Activated CD4-positive, alpha-beta T cell treated with anti-CD3 and anti-CD28 coated beads for 1 hour (primary cell): ENCODE measurements at places on chromosomes 16 and 17.
A peak's percentile ranks its signal among the peaks of the same experiment; 100 is the strongest.

GRCh38 chr16:2919511-2920255, 8.0 kb downstream of the FLYWCH1 start:
- peak; percentile 22 for DNase-seq

GRCh38 chr17:57451191-57451590, 194.9 kb downstream of the MSI2 start:
- no peak for DNase-seq

- no peak for DNase-seq
Observed at GRCh38 chr17:82386255-82386831, 14.8 kb downstream of the UTS2R start.

GRCh38 chr16:58124601-58124915, 4.6 kb downstream of the CFAP20 start:
- DNase-seq: no peak

GRCh38 chr17:68397108-68397536, 60.2 kb downstream of the WIPI1 start:
- DNase-seq: no peak

DNA sequence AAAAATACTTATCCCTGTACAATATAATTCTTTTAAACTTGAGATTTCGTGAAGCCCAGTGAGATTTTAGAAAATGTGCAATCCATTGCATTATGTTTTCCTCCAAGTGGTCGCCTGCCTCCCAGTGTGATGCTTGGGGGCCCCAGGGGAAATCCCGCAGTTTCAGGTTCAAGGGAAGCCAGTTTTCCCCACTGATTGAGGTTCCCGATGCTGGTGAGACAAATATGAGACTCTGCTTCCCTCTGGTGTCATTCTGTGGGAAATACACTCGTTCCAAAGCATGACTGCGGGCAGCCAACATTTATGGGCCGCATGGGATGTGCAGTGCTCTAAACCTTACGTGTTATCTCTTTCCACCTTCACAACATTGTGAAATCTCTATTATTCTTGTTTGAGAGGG, 200.8 kb downstream of the PRKCB start:
- no peak for DNase-seq

- DNase-seq: no peak
Observed at GRCh38 chr16:28292731-28293600, 641 bp downstream of the SBK1 start.

- no peak for DNase-seq
Observed at GRCh38 chr16:53571763-53572162, 68.8 kb upstream of the AKTIP start.

DNA sequence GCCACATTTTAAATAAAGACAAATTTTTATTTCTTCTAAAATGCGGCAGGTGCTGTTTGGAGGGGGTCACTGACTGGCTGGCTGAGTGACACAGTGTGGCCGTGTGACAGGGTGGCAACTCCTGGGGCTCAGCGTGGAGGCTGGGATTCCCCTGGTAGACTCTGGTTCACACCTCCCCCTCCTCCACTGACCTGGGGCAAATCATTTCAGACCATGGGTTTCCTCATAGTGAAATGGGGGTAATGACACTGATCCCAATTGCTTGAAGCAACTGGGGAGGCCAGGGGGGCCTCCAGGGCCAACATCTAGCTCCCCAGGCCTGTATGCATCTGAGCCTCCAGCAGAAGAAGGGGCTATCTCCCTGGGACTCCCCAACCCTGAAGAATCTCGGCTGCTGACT, 6.6 kb downstream of the HSD11B2 start:
- no peak for DNase-seq

DNA sequence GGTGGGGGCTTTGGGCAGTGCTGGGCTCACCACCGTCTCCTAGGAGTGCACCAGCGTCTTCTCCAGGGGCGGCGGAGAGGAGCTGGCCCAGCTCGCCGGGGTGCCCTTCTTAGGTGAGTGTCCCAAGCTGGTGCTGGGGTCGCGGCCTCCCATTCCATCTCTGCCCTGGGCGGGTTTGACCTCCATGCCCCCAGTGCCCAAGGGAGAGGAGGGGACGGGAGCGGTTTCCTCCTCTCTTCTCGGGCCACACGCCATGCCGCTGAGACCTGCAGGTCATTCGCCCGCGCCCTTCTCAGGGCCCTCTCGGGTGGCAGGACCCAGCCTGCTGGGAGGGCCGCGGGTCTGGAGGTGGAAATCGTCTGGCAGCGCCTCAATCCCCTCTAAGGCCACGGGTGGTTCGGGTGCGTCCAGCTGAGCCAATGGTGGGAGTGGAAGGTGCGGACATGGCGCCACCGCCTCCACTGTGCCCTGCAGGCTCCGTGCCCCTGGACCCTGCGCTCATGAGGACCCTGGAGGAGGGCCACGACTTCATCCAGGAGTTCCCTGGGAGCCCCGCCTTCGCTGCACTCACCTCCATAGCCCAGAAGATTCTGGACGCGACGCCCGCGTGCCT, 5.3 kb downstream of the IGFALS start:
- no peak for DNase-seq

- no peak for DNase-seq
Observed at GRCh38 chr17:11488407-11488806, 109.9 kb upstream of the DNAH9 start.

DNA sequence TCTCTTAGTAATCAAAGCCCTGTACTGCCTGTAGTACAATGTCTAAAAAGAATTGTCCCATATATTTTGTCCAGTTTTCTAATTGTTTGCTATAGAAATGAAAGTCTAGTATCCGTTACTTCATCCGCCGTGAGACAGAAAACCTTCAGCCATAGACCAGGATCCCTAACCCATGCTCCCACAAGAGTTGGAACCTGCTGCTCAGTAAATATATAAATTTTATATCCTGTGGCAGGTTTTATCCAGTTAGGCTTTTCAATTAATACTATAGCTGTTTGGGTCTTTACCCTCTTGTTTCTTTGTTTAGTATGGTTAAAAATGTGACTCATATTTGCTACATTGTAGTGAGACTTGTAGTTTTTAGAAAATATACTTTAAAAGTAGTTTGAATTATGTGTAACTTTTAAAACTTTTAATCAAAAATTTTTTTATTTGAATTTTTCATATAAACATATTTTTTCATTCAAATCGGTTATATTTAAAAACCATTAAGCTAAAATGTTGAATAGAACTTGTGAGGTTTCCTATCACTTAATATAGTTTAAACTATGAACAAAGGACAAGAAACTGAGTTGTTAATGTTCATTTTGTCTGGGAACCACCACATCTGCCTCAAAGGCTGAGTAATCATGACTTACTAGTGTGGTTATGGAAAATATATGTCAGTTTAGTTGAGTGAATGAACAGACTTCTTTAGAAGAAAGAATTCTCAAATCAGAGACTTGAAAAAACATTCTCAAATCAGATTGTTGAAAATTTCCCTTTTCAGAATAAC, 54.8 kb downstream of the VMP1 start:
- no peak for DNase-seq

- DNase-seq: no peak
Observed at GRCh38 chr16:74309789-74310781, 13.5 kb downstream of the PSMD7 start.

DNA sequence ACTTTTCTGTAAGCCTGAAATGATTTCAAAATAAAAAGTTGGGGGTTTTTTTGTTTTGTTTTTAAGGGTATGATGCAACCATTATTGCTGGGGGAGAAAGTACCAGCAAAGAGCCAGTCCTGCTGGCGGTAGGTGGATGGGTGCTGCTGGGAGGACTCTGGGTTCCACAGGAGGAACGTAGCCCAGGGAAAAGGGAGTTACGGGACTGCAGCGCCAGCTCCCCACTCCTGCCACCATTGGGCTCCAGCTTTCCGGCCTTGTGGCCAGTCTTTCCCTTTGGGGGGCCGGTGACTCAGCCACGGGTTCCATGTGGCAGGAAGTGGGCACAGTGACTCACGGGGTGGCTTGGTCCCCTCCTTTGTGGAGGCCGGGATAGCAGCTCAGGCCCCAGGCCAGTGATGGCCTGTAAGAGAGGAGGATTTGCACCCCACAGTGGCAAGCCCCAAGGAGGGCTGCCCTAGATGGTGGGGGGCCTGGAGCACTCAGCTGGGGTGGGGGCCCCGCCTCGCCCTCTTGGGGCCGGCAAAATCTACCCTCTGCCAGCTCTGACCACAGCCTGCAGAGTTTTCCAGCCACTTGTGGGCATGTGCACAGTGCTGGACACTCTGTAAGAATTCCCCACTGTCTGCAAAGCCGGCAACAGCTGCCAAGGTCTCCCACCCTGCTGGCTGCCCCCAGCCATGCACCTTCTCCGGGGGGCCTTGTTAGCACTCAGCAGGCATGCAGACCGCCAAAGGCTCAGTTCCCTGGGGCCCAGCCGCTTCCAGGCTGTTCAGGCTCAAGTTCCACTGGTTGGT, 30.4 kb downstream of the SOCS3 start:
- no peak for DNase-seq

DNA sequence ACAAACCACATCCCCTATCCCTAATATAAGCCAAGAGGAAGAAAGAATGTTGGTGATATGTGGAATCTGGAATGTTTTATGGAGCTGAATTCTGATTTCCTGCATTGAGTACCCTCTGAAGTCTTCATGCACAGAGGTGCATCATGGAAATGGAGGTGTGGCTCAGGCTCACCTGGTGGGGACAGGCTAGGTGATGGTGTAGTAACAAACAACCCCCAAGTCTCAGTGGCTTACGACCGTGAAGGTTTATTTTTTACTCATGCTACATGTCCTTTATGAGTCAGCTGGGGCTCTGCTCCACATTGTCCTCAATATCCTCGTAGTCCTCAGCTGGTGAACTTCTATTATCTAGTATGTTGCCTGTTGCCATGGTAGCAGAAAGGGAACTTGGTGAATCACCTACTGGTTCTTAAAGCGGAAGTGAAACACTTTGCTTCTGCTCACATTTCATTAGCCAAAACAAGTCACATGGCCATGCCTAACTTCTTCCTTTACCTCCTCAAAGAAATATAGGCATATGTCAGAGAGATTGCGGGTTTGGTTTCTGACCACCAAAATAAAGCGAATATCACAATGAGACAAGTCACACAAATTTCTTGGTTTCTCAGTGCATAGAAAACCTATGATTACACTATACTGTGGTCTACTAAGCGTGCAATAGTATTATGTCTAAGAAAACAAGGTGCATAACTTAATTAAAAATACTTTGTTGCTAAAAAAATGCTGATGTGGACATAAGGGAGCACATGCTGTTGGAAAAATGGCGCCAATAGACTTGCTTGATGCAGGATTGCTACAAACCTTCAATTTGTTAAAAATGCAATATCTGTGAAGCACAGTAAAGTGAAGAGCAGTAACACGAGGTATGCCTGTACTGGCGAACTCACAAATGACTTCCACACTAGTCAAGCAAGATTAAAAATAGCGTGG, at the start of gene PMFBP1:
Gene PMFBP1, minus strand, starts transcription at position 51 of the 930 bp plus-strand sequence. CDS start 947 bp downstream, outside the sequence.
- no peak for DNase-seq

GRCh38 chr17:7167832-7168231, 11.3 kb downstream of the ASGR1 start:
- no peak for DNase-seq

DNA sequence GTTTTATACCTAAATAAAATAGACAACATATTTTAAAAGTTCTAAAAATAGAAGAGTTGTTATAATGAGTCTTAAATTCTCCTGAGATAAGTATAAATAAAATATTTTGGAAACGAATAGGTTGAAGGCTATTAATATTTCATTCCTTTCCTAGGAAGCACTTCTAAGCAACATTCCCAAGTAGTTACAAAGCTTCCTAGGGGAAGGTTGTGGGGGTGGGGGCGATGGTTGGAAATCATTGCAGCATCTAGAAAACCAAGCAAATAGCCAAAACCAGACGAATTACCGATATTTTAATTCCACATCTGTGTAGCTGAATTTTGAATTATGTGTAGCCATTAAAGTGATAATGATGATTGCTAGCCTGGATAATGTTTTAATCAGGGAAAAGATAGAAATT, 26.9 kb downstream of the PTRH2 start:
- no peak for DNase-seq

- DNase-seq: no peak
Observed at GRCh38 chr17:43983515-43984411, 20.7 kb upstream of the NAGS start.

DNA sequence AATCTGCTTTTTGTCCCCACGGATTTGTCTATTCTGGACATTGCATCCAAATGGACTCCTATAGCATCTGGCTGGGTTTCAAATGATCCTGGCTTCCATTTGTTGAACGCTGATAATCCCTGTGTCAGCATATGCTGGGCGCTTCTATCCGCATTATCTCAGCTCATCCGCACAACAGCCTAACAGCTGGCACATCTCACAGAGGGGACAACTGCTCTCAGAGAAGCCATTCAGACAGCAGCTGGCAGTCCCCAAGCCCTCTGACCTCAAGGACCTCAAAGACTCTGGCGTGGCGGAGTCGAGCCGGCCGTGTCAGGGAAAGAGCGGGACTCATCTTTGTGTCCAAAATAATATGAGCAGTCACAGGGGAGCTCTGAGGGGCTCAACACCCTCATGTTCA, 82.3 kb downstream of the NT5M start:
- DNase-seq: no peak

DNA sequence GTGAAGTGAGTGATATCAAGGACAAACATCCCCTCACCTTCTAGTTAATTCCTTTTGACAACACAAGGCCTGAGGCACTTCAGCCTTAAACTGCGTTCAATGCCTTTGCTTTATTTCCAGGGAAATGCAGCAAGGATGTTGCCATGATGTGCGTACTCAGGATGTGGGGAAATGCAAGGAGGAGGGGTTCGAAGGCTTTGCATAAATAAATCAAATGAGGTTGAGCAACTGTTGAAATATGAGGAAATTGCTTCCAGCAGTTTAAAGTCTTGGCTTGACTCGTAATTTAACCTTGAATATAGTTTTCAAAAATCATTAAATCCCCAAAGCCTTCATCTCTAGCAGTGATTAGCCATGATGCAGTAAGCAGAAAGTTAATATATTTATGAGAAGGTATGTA, 81.8 kb upstream of the CCL2 start:
- no peak for DNase-seq

GRCh38 chr16:57544124-57544653, 1.7 kb downstream of the ADGRG5 start:
- DNase-seq: no peak

- no peak for DNase-seq
Observed at GRCh38 chr17:4902540-4902939, 358 bp downstream of the CHRNE start.

GRCh38 chr16:3115003-3115402, 2.6 kb downstream of the ZNF205 start:
- DNase-seq: no peak

GRCh38 chr16:1007284-1007850, 25.8 kb downstream of the SOX8 start:
- no peak for DNase-seq

DNA sequence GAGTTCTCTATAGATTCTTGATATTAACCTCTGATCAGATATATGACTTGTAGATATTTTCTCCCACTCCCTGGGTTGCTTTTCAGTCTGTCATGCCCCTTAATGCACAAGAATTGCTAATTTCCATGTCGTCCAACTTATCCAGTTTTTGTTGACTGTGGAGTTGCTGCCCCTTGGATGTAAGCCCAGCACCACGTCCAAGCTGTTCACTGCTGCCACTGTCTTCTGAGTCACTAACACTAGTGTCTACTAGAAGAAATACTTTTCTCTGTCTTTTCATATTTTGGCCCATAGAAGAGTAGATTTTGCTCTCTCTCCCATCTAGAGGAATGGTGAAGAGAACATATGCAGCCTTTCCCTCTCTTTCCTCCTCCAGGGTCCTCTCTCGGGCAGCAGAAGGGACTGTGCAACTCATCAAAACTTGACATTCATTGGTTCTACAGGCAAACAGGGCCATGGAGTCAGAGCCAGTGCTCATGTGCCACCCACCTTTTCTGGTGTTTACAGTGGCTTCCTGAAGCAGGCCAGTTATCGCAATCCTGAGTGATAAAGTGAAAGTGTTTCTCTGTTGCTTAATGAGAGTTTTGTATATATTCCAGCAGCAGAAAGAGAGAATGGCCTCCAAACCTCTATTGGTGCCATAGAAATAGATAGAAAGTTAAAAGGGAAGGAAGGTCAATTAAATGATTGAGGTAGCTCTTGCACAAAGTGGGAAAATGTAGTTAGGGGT, 22.6 kb upstream of the PMP22 start:
- no peak for DNase-seq
